ENCODE measurements at places on chromosomes 2 and 18. TPM values are rescaled to one million over a fixed set of nuclear protein-coding genes. Genes with fewer than 3 reads are reported as not detected.

DNA sequence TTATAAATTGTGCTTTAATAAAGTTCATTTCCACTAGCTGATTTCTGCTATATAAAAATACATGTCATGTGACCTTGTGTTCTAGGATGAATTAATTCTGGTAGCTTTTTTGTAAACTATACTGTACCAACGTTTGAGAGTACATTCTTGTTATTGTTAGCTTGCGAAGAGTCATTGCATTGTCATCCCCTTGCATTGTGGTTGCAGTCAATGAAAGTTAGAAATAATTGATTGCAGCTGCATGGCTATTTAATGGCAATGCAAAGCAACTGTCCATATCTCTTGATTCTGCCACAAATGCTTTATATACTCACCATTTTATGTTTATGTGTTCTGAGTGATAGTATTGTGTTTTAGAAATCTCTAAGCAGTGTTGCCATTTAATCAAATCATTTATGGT lies 91.6 kb downstream of the ZNF407 start:
- H3K36me3 ChIP-seq: no peaks in the 10 kb centered on the region
- no peaks in the 10 kb centered on the region for H3K4me1 ChIP-seq
- H3K27me3 ChIP-seq: no peaks in the 10 kb centered on the region
- H3K27ac ChIP-seq: no peak overlapping the region
- no peak for DNase-seq

GRCh38 chr2:60320724-60321123 lies 232.7 kb downstream of the BCL11A start:
- DNase-seq: no peak
- no peak overlapping the region for H3K4me3 ChIP-seq
- H3K4me1 ChIP-seq: no peaks in the 10 kb centered on the region
- H3K36me3 ChIP-seq: no peaks in the 10 kb centered on the region
- no peaks in the 10 kb centered on the region for H3K27me3 ChIP-seq

- H3K27me3 ChIP-seq: no peaks in the 10 kb centered on the region
- H3K36me3 ChIP-seq: no peaks in the 10 kb centered on the region
- no peak overlapping the region for H3K27ac ChIP-seq
These were observed 1233.2 kb upstream of the ZEB2 start for GRCh38 chr2:145753041-145753608.

DNA sequence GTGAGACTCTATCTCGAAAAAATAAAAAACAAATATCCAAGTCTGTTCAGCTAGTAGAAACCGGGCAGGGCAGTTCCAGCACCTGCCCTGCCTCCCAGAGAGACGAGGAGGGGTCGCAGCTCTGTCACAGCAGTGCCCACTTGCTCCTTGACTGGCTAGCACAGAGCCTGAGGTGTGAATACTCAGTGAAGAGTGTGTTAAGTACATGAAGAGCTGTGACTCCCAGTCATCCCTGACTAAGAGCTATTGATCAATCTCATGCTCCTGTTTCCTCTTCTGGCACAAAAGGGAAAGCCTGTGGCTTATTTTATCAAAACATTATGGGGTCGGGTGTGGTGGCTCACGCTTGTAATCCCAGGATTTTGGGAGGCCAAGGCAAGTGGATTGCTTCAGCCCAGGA lies 83.0 kb upstream of the FZD7 start:
- H3K4me3 ChIP-seq: no peak overlapping the region
- H3K27me3 ChIP-seq: no peaks in the 10 kb centered on the region
- DNase-seq: no peak
- H3K4me1 ChIP-seq: no peaks in the 10 kb centered on the region

DNA sequence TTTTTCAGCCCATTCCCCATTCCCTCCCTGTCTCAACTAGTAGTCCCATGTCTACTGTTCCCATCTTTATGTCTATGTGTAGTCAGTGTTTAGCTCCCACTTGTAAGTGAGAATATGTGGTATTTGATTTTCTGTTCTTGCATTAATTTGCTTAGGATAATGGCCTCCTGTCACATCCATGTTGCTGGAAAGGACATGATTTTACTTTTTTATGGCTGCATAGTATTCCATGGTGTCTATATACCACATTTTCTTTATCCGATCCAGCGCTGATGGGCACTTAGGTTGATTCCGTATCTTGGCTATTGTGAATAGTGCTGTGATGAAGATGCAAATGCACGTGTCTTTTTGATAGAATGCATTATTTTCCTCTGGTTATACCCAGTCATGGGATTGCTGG lies 21.7 kb upstream of the ITGA6 start:
- no peaks in the 10 kb centered on the region for H3K4me1 ChIP-seq
- no peak overlapping the region for H3K27ac ChIP-seq
- H3K4me3 ChIP-seq: no peak overlapping the region
- no peak for DNase-seq
- H3K27me3 ChIP-seq: no peaks in the 10 kb centered on the region
- no peaks in the 10 kb centered on the region for H3K36me3 ChIP-seq

- no peaks in the 10 kb centered on the region for H3K36me3 ChIP-seq
- DNase-seq: no peak
- no peak overlapping the region for H3K27ac ChIP-seq
- no peaks in the 10 kb centered on the region for H3K4me1 ChIP-seq
- no peak overlapping the region for H3K4me3 ChIP-seq
These were observed 22.6 kb upstream of the CALCRL start for GRCh38 chr2:187470698-187471097.

DNA sequence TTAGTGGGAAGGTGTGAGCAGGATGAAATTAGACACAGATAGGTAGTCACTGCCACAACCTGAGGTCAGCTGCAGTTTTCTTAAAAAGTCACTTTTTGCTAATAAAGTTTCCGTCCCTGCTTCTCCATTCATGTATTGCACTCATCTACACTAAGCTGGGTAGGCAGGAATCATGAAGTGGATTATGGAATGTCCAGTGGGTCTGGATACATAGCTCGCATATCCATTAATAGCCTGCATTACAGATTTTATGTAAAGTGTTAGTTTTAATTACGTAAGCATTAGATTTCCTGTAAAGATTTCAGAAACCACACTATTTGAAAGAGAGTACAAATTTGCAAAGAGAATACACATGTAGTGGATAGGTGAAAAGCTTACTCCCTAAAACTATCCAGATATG lies 30.4 kb downstream of the PTPRM start:
- H3K4me1 ChIP-seq: no peaks in the 10 kb centered on the region
- no peak overlapping the region for H3K4me3 ChIP-seq
- no peak overlapping the region for H3K27ac ChIP-seq
- H3K36me3 ChIP-seq: no peaks in the 10 kb centered on the region

GALNT3 gene
- 2.4 TPM for total RNA-seq

TRPM8 gene
- total RNA-seq: not detected

MAT2A gene
- 236 TPM for total RNA-seq

POLR1A gene
- 13.1 TPM for total RNA-seq

Data from breast epithelium (tissue), 4 donors.